Upper lobe of left lung (tissue), 6 donors: ENCODE measurements at places on chromosomes 2 and 18.

GRCh38 chr2:181776336-181776735 lies 96.0 kb upstream of the NEUROD1 start:
- DNase-seq: no peak

- DNase-seq: no peak
Observed at GRCh38 chr2:109201465-109202327, 72.7 kb downstream of the SH3RF3 start.

DNA sequence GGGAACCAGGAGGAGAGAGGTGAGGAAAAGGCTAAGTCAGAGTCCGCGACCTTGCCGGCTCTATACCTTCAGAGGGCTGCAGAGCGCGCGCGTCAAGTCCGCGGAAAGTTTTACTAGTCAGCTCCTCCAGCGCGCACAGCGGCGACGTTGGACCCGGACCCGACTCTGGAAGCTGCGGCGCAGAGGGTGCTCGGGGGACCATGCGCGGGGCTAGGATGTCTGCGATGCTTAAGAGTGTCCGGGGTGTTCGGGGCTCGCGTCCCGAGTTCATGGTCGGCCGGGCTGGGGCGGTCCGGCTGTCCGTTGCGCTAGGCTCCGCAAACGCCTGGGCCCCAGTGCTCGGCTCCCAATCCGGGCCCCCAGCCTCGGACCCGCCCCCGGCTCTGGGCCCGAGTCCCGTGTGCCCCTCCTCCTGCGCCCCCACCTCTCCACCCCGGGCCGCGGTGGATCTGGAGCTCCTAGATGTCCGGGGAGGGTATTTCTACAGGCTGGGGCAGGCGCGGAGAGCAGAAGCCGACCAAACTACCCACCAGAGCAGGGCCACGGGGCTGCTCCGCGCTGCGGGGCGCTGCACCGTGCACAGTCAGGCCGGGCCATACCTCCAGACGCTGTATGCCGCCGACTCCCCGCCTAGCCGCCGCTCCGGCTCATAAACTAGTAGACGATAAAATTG lies at the start of gene LBX2:
Gene LBX2, minus strand, starts transcription at position 337 of the 673 bp plus-strand sequence. Its CDS starts 66 bp downstream, at position 271.
- no peak for DNase-seq

- no peak for DNase-seq
Observed at GRCh38 chr2:139099721-139100120, 319.5 kb upstream of the NXPH2 start.

- no peak for DNase-seq
Observed at GRCh38 chr18:32060026-32060425, 31.6 kb upstream of the RNF138 start.

DNA sequence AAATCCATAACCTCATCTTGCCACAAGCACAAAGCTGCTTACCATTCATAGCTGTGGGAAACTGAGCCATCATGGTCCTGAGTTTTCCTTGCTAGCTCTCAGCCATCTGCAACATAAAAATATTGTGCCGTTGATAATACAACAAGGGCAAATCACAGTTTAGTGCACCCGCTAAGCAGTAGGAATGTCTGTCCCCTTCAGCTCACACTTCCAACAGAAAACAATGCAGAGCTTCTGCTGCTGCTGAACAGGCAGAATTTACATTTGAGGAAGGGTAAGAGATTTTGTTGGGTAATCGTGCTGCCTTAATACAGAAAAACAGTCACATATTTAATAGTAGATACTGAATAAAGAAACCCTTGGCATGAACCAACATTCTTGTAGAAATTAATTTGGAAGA lies 32.3 kb downstream of the ITSN2 start:
- no peak for DNase-seq

DNA sequence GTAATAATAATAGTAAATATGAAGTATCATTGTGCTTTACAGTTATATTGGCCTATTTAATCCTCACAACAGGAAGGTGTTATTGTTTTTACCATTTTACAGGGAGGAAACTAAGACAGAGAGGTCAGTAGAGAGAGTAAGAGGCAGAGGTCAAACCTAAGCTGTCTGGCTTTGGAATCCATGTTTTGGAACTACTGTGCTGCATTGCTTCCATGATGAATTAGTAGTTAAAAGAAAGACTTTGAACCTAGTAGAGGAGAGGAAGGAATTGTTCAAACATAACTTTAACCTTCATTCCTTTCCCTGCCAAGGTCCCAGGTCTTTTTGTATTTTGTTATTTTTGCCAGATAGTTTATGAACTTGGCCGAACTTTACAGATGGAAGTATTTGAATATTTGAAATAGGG lies 80.9 kb downstream of the PHLPP1 start:
- no peak for DNase-seq

GRCh38 chr2:109120166-109120565 lies 8.8 kb upstream of the SH3RF3 start:
- DNase-seq: no peak
